Calu3 (cell line): ENCODE measurements at places on chromosomes 6 and 20. TPM values are rescaled to one million over a fixed set of nuclear protein-coding genes. Genes with fewer than 3 reads are reported as not detected.

Gene ADGRF5
- 0.07 and 0.24 TPM in 2 replicates for total RNA-seq

Gene HLA-DOA
- total RNA-seq = 1.7 and 4.1 TPM in 2 replicates

Gene SLC25A27
- total RNA-seq = 5.4 and 8.8 TPM in 2 replicates

Gene ZBTB46
- total RNA-seq = 2.5 and 3.2 TPM in 2 replicates

Gene MYH7B
- 0.52 and 0.73 TPM in 2 replicates for total RNA-seq

Gene MDFI
- total RNA-seq = 19.7 and 23.9 TPM in 2 replicates
